Naive B cell (primary cell): ENCODE measurements at places on chromosomes 13 and 19.

- no peak for DNase-seq
Observed at GRCh38 chr19:628168-628567, 5.2 kb downstream of the POLRMT start.

- DNase-seq: no peak
Observed at GRCh38 chr13:101511766-101512165, 59.3 kb downstream of the ITGBL1 start.

DNA sequence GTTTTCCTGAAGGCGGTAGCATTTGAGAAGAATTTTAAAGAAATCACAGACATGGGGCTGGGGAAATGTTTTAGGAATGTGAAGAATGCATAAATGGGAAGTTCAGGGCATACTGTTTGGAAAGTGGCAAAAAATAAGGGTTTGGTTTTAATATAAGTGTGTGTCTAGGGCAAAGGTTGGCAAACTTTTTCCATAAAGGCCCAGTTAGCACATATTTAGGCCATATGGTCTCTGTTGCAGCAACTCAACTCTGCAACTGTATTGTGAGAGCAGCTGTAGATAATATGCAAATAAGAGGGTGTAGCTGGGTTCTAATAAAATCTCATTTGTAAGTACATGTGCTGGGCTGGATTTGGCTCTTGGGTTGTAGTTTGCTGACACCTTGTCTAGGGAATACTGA, 521.9 kb downstream of the DIAPH3 start:
- DNase-seq: no peak

GRCh38 chr13:75789451-75790197, 153.5 kb downstream of the LMO7 start:
- no peak for DNase-seq

DNA sequence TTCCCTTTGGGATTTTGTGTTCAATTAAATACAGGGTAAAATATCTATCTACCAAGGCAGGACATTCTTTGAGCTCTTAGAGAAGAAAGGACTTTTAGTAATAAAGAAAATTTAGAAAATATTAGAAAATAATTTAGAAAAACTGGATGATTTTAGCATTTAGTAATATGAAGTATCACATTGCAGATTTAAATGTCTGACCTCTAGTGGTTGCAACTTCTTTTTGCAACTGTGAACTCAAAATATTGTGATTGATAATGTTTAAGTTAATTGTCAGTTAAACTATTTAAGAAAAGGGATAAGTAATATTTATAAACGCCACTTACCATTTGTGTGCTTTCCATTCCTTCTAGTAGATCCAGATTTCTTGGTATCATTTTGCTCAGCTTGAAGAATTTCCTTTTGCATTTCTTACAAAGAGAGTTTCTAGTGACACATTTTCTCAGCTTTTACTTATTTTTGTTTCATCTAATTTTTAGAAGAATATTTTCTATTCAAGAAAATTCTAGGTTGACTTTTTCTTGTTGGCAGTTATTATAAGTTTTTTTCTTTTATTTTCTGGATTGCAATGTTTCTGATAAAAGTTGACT, 10.3 kb upstream of the POSTN start:
- no peak for DNase-seq

DNA sequence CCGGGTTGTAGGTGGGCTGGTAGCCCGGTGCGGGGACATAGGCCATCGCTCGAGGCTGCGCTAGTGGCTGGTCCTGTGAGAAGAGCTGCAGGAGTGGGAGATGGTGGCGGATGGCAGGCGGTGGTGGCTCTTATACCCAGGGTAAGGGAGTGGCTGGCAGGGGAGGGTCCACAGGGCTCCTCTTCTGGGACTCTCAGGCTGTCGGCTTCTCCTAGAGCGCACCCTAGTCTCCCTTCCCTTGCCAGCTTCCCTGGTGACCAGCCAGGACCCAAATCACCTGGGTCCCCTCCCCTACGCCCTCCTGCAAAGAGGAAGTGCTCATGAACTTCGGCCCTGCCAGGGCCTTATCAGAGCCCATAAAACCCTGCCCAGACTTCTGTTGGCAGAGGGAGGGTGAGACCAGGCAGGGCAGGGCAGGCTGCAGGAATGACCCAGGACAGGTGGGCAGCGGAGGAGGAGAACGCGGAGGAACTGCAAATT, at the start of gene LGALS4:
Gene LGALS4, minus strand, starts transcription at position 105 of the 480 bp plus-strand sequence. Its CDS starts 59 bp downstream, at position 46.
- no peak for DNase-seq

GRCh38 chr19:45294291-45295029, 28.2 kb downstream of the CKM start:
- DNase-seq: no peak

GRCh38 chr19:15118789-15119494, 11.7 kb downstream of the SYDE1 start:
- DNase-seq: no peak
